ENCODE measurements at places on chromosomes 3 and 15. TPM values are rescaled to one million over a fixed set of nuclear protein-coding genes. Genes with fewer than 3 reads are reported as not detected.

The CKMT1A gene
- polyA plus RNA-seq = 0.62 TPM

The CCDC13 gene
- 0.75 TPM for polyA plus RNA-seq

GRCh38 chr3:169662843-169663160 lies 710 bp downstream of the MECOM start:
- no peak for DNase-seq

The TJP1 gene
- 67.9 TPM for polyA plus RNA-seq

DNA sequence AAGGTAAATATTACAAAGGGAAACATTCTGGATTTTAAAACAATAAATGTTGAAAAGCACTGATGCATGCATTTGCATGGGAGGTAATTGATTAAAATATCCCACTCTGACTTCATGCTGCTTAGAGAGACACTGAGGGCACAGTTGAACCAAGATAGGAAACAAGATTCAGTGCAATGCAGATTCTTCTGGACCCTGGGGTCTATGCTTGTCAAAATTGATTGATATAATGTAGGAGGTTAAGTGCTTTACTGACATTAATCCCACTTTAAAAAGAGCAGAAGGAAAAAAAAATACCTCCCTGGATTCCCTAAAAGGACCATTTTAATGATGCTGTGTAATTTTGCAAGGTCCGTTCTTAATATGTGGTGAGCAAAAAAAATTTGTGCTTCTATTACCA lies 454.2 kb downstream of the GABRB3 start:
- DNase-seq = no peak

The PLSCR4 gene
- 68.6 TPM for polyA plus RNA-seq

The KIF7 gene
- polyA plus RNA-seq = 9.0 TPM

GRCh38 chr3:147407114-147407497 lies 763 bp upstream of the ZIC4 start:
- DNase-seq = no peak

The C3orf85 gene
- not detected for polyA plus RNA-seq

The REC114 gene
- 0.51 TPM for polyA plus RNA-seq

DNA sequence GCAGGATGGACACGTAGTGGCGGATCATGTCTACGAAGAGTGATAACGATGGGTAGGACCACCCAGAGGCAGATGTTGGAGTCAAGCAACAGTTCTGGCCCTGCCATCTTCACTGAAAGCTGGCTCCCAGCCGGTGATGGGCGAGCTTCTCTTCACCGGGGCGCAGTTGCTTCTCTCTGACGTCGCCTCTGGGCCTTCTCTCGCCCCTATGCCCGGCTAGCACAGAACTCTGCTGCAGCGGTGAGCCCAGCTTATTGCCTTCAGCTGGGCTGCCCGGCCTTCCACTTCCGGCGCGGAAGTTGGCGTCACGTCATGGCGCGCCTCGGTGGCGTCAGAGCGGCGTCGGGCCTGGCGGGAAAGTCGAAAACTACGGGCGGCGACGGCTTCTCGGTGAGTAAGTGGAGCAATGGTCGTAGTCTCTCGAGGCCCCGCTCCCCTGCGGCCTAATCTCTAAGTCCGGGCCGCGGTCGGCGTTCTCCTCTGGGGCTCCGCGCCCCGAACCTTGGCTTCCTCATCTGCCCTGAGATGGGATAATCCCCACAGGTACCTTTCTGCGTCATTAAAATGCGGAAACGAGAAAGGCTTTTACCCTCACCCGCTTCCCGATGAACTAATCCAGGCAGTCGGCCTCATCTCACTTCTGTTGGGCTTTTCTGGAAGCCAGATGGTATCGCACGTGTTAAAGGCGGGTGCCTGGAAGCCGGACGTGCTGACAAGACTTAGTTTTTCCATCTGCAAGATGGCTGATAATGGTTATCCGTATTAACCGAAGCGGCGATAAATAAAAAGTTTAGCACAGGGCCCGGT lies at the start of gene FANCD2:
Gene FANCD2 (plus strand): TSS at position 354 of the 807 bp plus-strand sequence. CDS start 2,221 bp downstream, outside the sequence.
- peak; percentile 87 for DNase-seq

GRCh38 chr3:23389686-23390085 lies 186.6 kb downstream of the UBE2E2 start:
- DNase-seq = no peak
